HCT116 (cell line): ENCODE measurements at places on chromosomes 12 and 14.

DNA sequence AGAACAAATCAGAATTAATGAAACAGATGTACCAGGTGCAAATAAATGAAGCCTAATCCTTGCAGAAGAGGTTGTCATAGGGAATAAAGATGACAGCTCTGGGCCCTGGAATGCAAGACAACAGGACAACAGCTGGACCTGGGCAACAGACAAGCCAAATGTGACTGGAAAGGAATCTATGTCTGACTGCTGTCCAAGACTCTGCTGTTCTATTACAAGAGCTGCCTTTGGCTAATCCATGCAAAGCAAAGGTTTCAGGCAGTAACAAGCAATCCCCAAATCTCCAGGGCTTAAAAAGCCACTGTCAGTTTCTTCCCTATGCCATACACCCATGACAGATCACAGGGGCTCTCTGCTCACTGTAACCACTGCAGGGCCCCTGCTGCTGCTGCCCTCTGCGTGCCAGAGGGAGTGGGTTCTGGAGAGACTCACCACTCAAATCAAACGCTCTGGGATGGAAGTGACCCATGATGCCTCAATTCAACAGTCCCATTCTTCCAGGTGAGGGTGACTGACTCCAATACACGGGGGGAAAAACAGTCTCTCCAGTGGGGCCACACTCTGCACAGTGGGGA, 218.9 kb upstream of the SFSWAP start:
- DNase-seq = no peak

DNA sequence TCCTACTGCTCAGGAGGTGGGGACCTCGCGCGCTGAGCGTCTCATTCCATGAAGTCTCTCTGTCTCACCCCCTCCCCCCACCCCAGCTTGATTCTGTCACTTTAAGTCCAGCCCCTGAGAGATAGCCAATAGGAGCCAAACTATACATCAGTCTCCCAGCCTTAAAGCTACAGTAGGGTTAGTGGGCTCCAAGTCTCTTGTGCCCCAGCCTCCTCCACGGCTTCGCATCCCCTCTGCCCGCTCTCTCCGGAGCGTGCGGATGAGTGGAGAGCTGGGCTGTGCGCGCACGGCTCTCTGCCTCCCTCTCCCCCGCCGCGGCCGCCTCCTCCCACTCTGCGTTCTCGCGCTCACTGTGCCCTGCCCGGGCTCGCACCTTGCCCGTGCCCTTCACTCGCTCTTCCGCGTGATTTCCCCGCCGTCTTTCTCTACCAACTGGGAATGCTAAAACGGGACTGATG, at the start of gene ESRRB:
Gene ESRRB (plus strand): TSS at position 191 of the 458 bp plus-strand sequence. CDS start 265 bp downstream, at position 456.
- peak; percentile 65 for DNase-seq

DNA sequence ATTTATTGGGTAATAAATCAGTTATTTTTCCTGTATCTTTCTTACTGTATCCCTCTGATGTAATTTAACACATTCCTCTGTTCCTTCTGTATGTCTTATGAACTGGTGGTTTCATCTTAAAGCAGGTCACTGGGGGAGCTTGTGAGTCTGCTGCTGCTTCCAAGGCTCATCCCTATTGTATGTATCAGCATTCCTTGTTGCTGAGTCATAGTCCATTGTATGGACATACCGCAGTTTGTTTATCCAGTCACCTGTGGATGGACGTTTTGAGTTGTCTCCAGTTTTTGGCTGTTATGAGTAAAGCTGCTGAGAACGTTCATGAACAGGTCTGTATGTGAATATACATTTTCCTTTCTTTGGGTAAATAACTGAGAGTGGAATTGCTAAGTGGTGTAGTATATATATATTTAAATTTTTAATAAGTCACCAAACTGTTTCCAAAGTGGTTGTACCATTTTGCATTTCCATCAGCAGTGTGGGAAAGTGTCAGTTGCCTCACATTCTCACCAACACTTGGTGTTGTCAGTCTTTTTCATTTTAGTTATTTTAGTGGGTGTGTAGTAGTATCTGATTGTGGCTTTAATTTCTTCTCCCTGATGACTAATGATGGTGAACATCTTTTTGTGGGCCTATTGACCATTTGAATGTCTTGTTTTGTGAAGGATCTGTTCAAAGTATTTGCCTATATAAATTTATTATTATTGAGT, 82.7 kb downstream of the BEGAIN start:
- DNase-seq = peak; percentile 12

DNA sequence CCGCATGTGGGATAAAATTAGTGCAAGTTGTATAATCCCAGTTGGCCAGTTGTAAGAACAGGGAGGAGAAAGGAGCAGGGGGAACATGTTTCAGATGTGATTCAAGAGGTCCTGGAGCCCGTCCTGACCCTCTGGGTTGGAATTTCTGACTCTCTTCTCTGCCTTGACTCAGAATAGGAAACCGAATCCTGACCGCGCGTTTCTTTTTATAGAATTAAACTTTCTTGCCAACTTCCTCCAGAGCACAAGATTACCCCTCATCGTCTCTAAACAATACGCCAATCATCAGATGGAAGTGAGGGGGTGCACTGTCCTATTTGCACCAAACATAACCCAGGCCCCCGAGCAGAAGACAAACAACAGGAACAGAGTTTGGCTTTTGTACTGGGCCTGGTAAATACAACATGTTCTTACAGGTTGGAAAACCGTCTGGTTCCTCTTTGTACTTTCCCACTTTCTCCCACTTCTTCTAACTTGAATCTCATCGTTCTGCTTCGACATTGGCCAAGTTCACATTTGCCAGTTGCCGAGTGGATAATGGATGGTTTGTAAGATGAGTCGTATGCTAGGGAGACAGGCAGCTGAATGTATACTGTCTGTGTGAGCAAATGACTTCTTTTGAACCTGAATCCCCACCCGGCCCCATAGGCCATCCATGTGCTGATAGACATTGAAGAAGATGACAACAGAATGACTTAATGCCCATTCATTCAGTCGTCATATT, 42.6 kb upstream of the MED13L start:
- no peak for DNase-seq

- DNase-seq = no peak
These were observed 140.7 kb upstream of the CCDC198 start for GRCh38 chr14:57634335-57634734.

DNA sequence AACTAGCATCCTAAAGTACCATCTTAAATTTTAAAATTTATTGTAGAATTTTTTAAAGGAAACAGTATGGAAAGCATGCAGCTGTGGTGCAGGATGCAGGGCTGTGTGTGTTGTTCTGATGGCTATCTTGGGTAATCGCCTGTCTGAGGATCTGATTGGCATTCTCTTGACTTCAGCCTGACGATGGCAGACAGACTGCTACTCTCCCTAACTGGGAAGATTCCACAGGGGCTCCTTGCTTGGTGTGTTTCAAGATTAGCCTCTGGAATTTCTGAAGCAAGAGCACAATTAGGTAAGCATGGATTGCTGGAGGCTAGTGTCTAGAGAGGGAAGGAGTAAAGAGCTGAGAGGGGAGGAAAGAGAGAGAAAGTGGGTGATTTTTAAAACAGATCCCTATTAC, 696.8 kb upstream of the LRFN5 start:
- no peak for DNase-seq
